ENCODE measurements at places on chromosomes 3 and 15.

- no peak for DNase-seq
These were observed 26.1 kb downstream of the DNAJC13 start for GRCh38 chr3:132443421-132443820.

DNA sequence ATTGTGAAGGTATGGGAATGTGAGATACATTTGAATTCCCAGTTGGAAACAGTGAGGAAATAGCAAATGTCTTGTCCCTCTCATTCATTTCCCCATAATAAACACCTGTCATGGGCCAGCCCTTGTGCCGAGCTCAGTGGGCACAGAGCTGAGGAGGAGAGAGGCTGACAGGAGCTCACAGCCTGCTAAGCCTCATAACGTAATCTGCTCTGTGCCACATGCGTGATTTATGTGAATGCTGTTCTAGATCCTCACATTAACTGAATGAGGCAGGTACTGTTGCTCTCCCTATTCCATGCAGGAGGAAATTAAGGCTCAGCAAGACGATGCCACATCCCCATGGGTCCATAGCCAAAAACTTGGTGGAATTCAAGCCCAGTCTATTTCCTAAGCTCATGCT lies 35.2 kb upstream of the RHO start:
- DNase-seq: no peak

DNA sequence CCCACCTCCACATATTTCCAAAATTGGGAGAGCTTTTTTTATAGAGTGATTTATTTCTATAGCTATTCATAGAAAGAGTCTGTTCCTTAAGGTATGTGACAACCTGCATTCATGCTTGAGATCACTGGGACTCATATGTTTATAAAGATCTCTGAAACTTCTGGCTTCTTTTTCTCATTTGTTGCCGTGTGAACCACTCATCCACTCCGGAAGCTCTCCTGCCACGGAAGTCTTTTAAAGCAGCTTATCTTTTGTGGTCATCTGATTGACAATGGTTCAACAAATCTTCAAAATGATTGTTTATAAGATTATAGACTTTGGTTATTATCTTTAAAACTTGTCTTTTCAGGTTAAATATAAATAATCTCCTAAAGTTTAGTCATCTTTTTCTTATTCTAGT lies 260.5 kb downstream of the C3orf38 start:
- DNase-seq: no peak

DNA sequence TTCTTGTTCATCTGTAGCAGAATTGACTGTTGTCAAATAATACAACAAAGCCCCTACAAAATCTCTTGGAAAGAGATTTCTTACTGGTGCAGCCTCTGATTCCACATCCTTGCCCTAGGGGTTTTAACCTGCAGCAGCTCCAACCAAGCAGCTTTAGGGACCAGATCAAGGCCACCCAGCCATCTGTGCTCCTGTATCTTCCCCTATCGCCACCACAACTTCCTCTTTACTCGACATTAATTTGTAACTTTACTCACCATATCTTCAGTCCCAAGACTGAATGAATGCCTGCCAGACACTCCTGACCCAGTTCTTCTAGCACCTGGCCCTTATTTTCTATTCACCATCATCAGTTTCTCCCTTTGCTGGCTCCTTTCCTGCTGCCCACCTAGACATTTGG lies 156.6 kb upstream of the IL12A start:
- DNase-seq: no peak

GRCh38 chr3:170360916-170361315 lies 3.4 kb downstream of the SKIL start:
- DNase-seq: no peak

GRCh38 chr15:79922512-79923078 lies 25.8 kb upstream of the MTHFS start:
- peak; percentile 43 for DNase-seq

- no peak for DNase-seq
These were observed 12.0 kb downstream of the CMTM7 start for GRCh38 chr3:32403663-32404062.

GRCh38 chr3:142586803-142587406 lies 8.4 kb upstream of the ATR start:
- peak; percentile 37 for DNase-seq
